ENCODE measurements at places on chromosomes 7 and 10.

DNA sequence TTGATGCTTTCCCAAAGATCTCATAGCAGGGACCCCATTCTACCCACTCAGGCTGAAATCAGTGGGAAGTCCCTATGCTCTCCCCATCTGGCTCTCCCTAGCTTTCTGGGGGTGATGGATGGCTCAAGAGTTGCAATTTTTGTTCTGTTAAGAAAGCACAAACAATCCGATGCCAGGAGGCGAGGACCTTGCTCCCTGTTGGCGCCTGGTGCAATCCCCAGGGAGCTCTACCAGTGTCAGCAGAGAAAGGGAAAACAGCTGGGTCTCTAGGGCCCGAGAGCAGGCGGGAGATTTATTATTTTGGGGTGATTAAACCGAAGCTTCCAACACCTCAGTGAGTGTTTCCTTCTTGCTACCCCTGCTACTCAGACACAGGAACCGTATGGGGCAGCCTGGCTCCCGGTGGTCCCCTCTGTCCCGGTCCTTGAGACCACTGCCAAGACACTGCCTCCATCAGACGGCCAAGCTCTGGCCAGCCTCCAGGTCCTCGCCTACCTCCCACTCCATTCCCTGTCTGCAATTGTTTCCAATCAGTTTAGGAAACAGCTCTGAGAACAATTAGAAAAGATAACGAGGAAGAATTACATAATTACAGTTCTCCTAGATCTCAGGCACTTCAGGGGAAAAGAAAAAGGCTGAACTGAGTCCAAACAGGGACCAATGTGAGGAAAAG, 147.9 kb downstream of the PLXNA4 start:
- DNase-seq = no peak

GRCh38 chr7:117685795-117686194, 187.4 kb downstream of the CTTNBP2 start:
- DNase-seq = no peak

- DNase-seq = no peak
Measured at GRCh38 chr7:14206121-14206520, 216.7 kb upstream of the ETV1 start.

- no peak for DNase-seq
Measured at GRCh38 chr7:124009321-124009720, 23.5 kb downstream of the TMEM229A start.

- no peak for DNase-seq
Measured at GRCh38 chr10:82981137-82981723, 1106.2 kb downstream of the NRG3 start.

- no peak for DNase-seq
Measured at GRCh38 chr7:151394076-151395035, 15.5 kb downstream of the WDR86 start.

GRCh38 chr7:121337398-121337797, 8.6 kb downstream of the WNT16 start:
- DNase-seq = no peak
